ENCODE measurements at places on chromosomes 2 and 18.

DNA sequence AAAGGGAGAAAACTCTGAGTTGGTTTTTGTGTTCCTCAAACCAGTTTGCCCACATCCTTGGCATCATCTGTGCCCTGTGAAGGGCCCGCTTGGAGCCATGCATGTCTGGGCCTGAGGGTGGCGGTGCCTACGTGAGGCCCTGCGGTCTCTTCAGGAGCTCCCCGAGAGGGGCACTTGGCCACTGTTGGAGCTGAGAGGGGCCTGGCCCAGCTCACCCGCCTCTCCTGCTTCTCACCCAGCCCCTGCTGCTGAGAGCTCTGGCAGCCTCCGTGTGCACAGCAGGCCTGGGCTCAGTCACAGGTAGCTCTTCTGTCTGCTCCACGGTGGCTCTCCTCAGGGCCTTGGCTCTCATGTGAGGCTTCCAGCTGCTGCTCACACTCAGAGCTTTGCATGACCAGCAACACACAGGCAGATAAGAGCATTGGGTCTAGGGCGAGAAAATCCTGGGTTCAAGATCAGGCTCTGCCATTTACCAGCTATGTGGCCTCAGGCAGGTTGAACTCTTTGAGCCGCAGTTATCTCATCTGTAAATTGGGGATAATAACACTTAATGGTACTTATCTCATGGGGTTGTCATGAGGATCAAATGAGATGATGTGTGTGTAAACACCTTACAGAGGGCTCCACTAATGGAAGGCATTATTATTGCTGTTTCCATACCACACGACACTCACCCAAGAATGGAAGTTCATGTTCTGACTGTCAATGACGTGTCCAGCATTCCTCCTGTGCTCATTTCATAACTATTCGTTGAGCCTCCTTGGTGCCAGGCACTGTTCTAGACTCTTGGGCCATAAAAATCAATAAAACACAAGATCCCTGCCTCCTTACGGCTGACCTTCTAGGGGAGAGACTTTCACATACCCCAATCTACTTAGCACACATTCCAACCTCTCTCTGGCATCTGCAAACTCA, 41.6 kb upstream of the PLB1 start:
- no peak for DNase-seq

- no peak for DNase-seq
These were observed 11.9 kb upstream of the TET3 start for GRCh38 chr2:73972846-73973245.

DNA sequence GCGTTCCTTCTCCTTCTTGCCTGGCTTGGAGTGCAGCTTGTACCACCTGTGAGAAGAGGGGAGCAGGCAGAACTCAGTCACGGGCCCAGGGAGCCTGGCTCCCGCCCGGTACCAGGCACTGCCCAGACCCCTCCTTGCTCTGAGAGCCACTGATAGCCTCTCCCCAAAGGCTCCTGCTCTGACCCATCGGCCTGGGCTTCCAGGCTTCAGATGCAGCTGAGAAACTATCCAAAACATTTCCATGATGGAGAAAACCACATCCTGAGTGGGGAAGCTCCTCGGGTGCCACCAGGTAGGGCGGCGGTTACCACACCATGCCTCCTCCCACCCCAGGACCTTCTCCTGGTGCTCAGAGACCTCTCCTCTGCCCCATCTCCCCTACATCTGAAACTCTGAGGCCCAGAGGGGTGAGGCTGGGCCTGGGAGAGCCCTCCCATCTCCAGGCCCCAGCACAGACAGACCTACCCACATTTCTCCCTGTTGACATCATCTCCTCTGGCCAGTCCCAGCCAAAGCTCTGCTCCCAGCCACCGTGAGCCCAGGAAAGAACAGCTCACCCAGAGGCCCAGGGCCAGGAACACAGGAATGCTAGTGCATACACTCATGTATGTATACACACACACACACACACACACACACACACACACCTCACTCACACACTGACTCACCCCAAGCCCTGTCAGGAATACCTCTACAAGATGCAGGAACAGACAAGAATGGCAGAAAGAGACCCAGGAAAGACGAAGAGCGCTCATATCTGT, 17.9 kb upstream of the SFXN5 start:
- DNase-seq = no peak

- no peak for DNase-seq
These were observed 2.3 kb upstream of the PLEK start for GRCh38 chr2:68362749-68363148.

- no peak for DNase-seq
These were observed 1368.0 kb upstream of the ZEB2 start for GRCh38 chr2:145887915-145888314.

DNA sequence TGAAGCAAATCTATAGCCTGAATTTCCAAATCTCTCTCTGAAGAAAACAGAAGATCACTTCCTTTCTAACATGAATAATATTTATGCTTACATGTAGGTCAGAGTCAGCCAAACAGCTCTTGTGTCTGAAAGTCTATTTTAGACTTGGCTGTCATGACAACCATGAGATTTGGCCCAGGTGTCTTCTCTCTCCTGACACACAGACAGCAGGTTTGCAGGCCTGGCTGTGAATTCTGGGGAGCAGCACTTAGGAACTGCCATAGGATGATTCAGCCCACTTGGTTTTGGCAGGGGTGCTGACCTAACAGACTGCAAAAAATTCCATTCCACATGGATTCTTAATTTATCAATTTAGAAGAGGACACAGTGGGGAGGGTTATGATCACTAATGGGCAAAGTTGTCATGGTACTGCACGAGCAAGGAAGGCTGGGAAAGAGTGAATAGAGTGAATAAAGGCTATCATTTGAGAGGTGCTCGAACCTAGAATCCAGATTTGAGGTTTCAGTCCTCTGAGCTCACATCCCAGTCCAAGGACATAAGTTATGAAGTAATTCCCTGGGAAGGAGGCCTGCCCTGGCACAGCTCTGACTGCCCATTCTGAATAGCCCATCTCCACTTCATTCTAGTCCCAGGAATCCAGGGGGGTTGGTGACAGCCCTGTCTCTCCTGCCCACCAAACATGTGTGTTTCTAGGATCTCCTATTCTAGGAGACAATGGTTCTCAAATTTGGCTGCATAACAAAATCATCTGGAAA, 453.9 kb upstream of the TRIB2 start:
- no peak for DNase-seq

GRCh38 chr2:104858006-104858978, 4.4 kb downstream of the POU3F3 start:
- DNase-seq = no peak

- DNase-seq = no peak
These were observed 32.7 kb downstream of the RAB27B start for GRCh38 chr18:54860941-54861340.

DNA sequence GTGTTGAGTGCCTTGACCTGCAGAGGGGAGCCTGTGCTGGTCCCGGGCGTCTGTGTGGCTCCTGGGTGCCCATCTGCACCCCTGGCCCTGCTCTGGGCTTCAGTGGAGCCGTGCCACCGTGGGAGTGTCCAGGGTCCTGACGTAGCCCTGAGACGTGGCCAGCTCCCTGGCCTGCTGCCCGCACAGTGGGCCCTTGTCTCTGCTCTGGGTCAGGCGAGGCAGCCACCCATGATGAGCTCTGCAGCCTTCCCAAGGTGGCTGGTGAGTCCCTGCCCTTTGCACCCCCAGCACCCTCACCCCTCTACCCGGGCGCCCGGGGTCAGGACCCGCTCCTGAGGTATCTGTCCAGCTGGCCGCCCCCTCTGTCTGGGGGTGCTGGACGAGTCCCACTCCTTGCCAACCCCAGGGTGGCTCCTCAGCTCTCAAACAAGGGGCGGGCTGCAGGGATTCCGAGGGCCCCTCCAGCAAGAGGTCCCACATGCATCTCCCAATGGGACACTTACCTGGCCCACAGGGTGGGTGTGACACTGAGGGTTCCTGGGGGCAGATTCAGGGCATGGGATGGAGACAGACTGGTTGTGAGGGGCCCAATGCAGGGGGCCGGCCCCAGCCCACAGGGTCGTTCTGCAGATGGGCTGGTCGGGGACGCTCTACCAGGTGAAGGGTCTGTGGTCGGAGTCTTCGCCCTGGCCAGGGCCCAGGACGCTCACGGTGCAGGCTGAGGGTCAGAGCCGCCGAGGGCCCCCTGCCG, 2.4 kb downstream of the NEU4 start:
- DNase-seq = no peak

GRCh38 chr2:68458981-68459380, 8.1 kb downstream of the FBXO48 start:
- no peak for DNase-seq

- no peak for DNase-seq
These were observed 14.5 kb upstream of the NXPH2 start for GRCh38 chr2:138794724-138795123.

DNA sequence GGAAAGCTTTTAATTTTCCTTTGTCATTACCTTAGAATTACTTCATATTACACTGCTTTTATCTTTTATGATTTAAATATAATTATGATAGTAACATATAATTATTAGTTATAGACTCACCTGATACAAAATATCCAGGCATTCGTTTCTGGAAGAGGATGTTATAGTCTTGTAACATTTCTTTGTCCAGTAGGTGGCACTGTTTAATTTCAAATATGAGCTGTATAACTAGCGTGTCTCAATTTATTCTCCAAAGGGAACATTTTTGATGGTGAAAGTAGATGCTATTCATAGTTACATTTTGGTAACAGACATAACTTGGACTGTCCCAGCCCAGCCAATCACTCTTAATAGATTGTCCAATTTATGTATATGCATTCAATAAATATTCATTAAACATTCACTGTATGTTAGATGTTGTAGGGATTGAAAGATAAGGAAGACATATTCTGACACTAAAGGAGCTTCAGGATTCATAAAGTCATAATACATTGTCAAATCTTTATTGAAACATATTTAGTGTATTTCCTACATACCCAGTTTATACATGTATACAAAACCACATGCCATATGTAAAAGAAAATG, 19.2 kb downstream of the DAW1 start:
- no peak for DNase-seq

GRCh38 chr2:188853307-188853706, 120.9 kb upstream of the COL3A1 start:
- no peak for DNase-seq

- DNase-seq = no peak
These were observed 2.3 kb downstream of the MBOAT2 start for GRCh38 chr2:9001229-9001628.

GRCh38 chr18:62522178-62522503, 684 bp upstream of the ZCCHC2 start:
- DNase-seq = no peak

- DNase-seq = no peak
These were observed 14.0 kb upstream of the CD226 start for GRCh38 chr18:69961718-69962117.

- DNase-seq = no peak
These were observed 64.3 kb downstream of the BABAM2 start for GRCh38 chr2:27954771-27955383.

DNA sequence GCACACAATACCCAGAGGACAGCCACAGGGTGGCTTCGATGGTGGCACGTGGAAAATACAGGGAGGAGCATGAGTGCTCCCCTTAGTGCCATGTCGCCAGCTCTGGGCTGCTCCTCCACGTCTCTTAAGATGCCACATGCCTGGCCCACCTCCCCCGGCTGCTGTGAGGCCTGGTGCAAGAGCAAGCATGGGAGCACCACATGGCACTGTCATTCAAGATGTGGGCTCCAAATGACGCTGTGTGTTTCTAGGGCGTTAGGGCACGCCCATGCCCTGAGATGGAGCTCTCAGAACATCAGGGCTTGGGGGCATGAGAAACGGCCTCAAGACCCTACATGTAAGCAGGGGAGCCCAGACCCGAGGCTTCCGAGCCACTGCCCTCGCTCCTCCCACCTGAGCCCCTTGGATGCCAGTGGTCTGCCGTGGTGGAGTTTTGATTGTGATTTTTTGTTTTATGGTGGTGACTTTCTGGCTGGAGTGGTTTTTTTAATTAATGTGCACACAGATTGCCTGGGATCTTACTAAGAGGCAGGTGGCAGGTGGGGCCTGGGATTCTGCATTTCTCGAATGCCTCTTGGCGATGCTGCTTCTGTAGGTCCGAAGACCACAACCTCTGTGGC, 239.3 kb downstream of the GBX2 start:
- DNase-seq = no peak

- DNase-seq = no peak
These were observed 30.2 kb upstream of the ALK start for GRCh38 chr2:29951576-29951975.

DNA sequence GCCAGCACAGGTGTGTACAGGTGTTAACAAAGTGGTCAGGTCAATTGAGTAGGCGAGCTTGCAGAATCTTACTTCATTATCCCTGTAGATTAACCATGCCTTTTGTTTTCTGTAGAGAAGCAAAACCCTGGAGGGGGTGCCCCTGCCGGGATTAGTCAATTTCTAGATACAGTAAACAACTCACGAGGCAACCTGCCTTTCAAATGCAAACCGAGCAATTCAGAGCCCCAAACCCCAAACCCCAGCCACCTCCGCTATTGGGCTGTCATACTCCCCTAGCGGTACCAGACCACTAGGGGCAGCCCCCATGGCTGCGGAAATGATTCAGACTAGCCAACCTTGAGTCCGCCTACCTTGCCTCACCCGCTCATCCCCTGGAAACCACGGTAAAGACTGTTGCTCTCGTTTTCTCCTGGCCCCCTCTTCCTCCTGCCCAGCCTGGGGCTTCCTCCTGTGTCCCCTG, 61.4 kb upstream of the KIF5C start:
- peak; percentile 42 for DNase-seq

DNA sequence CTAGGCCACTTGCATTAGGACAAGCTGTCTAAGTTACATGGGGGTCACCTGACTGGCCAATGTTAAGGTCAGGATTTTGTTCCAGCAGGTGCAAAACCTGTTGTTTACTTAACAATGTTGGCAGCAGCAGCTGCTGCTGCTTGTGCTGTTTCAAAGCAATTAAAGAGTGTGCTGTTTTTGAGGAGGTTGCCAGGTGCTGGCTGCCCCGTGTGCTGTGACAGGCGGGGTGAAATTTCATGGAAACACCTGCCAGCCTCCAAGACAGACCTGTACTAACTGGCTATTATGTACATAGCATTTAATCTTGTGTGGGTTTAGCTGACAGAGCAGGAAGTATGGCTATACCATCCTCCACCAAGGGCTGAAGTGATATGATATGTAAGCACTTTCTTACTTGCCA, 224.9 kb downstream of the ASXL3 start:
- DNase-seq = no peak

GRCh38 chr2:218401890-218402289, 2.2 kb downstream of the CTDSP1 start:
- DNase-seq = no peak

All from stimulated activated CD4-positive, alpha-beta T cell treated with anti-CD3 and anti-CD28 coated beads, Interleukin-4, amount 100 ng/mL, for 48 hours (primary cell).